Dermis lymphatic vessel endothelial cell (primary cell): ENCODE measurements at places on chromosomes 6 and 20. TPM values are rescaled to one million over a fixed set of nuclear protein-coding genes. Genes with fewer than 3 reads are reported as not detected.

Gene ZFP64
- 22.3 and 29.8 TPM in 2 replicates for total RNA-seq

Gene GHRH
- total RNA-seq = not detected in 2 replicates

Gene SNX14
- total RNA-seq = 136 and 148 TPM in 2 replicates

Gene CDSN
- under 0.01 TPM in 1 of 2 replicates, not detected in the other for total RNA-seq

Gene LTB
- 2.9 and 3.2 TPM in 2 replicates for total RNA-seq

Gene SYNDIG1
- total RNA-seq = not detected in 2 replicates
